Naive thymus-derived CD8-positive, alpha-beta T cell (primary cell): ENCODE measurements at places on chromosomes 2 and 18.

GRCh38 chr2:159942146-159942545, 120.3 kb downstream of the PLA2R1 start:
- no peak for DNase-seq

DNA sequence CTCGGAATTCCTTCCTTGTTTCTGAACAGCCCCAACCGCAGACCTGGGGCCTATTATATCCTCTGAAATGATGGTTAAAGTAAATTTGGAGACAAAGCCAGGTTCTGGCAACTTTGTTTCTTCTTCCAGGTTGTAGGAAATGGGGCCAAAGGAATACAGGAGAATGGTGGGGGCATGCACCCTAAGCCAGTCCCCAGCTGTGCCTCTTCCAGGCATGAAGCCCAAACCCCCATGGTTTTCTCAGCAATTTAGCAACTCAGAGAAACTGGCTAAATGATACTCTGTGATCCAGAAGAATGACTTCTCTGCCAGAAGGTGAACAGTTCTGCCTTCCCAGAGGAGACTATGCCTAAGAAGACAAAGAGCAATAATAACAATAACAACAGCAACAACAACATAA, 635.0 kb upstream of the FANCL start:
- DNase-seq, result no peak

DNA sequence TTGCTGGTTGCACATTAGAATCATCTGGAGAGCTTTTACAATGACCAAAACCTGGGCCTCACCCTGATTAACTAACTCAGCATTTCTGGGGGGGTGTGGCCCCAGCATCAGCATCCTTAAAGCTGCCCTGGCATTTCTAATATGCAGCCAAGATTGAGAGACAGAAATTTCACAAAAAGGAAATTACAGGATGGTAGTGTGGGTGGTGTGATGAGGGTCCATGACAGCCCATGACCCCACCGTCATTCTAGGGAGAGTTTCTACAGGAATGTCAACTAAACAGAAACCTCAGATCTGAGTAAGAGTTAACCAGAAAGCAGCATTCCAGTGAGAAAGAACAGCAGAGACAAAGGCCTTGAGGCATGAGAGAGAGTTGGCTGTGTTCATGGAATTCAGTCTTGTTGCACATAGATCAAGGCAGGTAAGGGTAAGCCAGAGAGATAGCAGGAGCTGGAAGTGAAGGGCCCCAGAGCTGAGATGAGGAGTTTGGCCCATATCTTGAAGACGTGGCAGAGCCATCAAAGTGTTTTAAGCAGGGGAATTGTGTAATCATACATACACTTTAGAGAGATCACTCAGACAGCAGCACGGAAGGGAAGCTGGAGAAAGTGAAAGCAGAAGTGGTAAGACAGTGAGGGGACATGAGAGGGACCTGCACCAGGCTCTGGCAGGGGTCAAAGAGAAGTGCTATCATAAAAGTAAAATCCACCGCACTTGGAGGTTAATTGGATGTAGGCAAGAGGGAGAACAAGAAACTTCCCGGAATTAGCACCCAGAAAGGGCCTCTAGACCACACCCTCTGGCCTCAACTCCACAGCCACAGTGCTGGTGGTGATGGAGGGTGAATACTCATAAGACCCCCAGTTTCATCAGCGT, 7.8 kb upstream of the TRABD2A start:
- peak; percentile 84 for DNase-seq

DNA sequence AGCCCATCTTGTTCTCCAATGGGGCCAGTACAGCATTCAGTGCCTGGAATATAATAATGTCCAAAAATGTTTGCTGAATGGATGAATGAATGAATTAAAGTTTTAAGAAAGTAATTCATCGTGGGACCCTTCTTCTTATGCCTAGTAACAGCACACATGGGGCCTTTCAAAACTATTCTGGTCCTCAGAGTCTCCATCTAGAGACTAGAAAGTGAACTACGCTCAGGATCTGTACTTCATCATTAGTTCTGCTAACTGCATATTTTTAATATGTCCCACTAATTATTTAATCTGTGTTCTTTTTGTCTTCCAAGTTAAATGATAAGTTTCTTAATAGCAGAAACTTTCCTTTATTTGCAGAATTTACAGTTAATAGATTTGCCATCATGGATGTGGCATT, 172.5 kb downstream of the SMAD2 start:
- DNase-seq, result no peak

DNA sequence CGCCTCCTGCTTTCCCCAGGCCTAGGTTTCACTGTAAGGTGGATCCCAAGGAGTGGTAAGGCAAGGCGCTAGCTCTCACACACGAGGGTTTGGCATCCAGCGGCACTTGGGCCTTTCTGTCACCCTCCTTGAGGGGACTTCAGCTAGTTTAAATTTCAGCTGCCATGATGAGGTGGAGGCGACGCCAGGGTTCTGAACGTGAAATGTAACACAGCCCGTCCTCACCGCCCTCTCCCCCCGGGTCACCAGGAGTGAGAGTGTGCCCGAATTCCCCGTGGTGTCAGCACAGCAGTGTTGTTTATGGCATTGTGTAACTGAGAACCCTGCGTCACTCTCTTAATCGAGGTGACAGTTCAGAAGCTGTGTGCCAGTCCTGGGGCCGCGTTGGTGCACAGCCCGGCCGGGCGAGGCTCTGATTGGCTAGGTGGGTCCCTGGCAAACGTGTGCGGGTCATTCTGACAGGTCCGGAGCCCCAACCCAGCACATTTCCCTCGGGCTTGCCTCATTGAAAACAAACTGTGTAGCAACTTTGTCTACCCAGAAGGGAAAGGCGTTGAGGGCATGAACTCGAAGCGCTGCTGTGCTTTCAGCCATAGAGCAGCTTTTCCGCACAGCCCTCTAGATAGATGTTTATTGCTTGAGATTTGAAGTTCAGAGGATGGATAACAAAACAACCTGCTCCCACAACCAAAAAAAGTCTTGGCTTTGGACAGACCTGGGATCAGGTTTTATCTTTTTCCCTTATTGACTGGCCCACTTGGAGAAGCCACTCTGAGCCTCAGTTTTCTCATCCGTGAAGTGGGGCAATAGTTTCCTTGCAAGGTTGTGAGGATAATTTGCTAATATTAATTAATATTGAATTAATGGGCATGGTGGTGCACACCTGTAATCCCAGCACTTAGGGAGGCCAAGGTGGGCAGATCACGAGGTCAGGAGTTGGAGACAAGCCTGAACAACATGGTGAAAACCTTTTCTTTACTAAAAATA, 4.9 kb downstream of the CIDEA start:
- DNase-seq, result no peak

DNA sequence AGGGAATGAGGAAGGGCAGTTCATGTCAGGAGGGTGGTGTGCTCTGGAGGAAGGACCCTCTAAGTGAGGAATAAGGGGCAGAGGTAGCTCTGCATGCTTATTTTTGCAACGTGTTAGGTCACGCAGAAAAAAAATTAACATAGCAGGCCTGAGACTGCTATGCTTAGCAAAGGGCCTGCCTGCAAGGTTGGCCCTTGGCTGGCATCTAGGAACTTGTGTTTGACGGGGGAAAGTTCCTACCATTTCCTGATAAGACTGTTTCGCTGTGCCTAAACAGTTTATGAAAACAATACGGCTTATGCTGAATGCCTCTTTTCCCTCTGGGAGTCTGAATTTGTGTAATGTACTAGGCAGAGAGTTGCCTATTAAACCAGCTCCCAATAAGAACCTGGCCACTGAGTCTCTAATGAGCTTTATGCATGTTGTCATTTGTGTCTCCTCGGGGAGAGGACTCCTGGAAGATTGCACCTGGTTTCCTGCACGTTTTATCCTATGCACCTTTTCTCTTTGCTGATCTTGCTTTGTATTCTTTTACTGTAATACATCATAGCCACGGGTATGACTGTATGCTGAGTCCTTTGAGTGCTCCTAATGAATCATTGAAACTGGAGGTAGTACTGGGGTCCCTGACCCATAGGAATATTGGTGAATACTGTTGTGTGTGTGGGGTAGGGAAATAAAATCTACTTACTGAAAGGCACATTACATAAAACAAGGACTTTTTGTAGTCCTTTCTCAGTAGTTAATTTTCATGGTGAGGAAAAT, 169.0 kb downstream of the PRPF40A start:
- no peak for DNase-seq

DNA sequence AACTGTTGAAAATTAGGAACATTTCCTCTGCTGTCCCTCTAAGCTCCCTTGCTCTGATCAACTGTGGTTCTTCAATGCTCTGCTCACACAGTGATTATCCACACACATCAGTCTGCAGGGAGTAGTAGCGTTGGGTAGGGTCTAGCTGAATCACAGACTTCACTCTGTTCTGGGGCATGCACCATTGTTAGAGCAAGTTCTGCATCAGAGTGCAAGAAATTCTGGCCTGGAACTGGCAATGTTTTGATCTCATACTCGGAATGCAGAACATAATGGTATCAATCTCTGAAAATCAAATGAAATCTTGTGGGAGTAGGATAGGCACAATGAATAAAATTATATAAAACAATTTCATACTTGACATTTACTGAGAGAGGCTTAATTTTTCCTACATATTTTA, 55.3 kb downstream of the HRH4 start:
- DNase-seq, result no peak

DNA sequence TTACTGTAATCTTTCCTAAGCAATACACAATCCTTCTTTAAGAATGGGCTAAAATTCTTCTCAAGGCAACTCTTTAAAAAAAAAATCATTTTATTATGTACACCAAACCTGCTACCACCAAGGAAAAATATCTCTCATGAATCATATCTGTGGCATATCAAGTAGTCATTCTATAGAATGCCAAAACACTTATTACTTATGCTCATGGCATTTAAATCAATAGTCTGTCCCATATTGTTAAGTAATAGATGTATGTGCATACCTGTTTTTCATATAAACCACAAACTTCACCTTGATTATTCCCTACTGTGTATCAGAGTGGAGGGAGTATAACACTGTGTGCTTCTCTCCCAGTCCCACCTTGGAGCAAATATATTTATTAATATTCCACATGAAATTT, 95.8 kb upstream of the SETBP1 start:
- DNase-seq, result no peak

DNA sequence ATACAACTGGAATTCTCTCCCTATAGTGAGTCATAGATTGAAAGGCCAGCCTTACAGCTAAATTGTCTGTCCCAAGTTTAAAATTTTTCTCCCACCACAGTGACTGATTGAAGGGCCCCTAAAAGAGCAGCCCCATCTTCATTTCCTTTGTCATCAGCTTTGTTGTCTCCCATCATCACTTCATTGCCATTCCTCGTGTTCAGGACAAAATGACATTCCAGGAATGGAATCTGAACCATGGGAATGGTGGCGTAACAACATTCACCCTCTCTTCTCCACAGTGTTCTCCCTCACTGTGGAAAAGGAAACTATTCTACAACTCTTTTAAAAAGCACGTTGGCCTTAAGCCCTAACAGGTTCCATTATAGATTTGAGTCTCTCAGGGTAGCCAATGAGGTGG, 52.1 kb downstream of the PSTPIP2 start:
- no peak for DNase-seq

- DNase-seq, result no peak
Observed at GRCh38 chr18:28127228-28127627, 49.7 kb downstream of the CDH2 start.

DNA sequence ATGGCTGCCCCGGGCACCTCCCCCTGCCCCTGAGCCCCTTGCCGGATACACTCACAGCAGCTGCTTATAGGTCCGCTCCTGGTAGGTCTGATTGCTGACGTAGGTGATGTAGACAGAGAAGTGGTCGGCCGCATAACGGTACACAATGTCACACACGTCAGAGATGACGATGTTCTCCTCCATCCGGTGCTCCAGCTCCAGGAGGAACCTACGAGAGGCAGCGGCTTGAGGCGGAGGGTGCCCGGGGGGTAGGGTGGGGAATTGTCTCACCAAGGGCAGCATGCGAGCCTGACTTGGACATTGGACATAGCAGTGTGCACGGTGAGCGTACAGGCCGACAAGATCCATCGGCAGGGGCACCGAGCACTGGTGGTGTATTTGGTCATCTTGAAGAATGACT, 22.8 kb downstream of the SNORC start:
- no peak for DNase-seq

DNA sequence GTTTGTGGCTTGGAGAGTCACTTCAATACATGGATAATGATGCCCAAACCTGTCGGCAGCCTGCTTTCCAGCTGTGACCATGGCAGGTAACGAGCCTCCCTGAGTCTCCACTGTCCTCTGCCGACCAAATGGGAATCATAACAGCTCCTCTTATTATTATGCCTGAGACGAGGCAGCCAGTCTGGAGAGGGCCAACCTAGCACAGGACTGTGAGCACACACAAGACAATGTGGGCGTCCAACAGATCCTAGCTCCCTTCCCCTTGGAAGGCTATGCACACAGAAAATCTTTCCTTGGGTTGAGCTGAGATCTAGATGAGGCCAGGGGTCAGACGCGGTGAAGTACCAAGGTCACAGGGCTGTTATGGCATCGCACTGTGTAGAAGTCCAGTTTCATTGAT, 890 bp upstream of the SLC4A3 start:
- no peak for DNase-seq

GRCh38 chr2:218478544-218478943, 59.6 kb downstream of the VIL1 start:
- DNase-seq, result no peak

DNA sequence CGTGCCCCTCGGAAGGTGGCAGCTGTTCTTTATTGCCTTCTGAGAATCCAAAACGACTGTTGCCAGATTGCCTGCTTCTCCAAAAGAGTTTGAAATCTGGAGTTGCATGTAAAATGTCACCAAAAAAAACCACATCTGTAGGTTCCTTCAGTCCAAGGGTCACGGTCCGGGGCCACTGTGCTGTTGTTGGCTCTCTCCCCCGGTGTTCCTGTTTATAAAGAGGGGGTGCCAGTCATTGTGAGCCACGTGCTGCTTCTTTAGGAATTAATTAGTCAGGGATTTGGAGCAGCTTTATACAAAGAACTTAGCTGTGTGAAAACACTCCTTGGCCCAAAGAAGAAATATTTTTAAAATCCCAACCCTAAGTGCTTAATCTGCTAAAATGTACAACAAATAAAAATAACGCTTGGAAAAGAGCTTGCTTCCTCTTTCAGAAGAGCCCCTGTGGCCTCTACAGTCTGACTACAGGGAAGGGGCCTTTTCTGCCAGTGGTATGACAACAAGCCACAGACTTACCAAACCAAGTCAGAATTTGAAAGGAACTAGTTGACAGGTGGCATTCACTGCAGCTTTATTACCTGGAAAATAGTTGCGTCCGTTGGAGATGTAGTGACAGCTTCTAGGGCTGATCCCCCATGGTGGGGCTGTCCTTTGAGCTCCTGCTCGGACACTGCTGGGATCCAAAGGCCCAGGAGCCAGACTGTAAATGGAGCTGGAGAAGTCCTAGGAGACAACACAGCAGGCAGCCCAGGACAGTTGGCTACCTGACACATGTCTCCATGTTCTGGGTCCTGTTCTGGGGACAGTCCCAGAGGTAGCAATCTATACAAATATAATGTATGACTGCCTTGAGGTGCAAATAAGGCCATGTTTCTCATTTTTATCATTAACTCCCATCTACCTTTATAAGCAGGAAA, 84.5 kb upstream of the SLC1A4 start:
- no peak for DNase-seq
